ENCODE measurements at places on chromosomes 1 and 21. TPM values are rescaled to one million over a fixed set of nuclear protein-coding genes. Genes with fewer than 3 reads are reported as not detected.

EIF4G3 gene
- total RNA-seq = 18.4 TPM

MYCL gene
- 1.6 TPM for total RNA-seq

WNT2B gene
- 0.19 TPM for total RNA-seq

ZNF648 gene
- total RNA-seq = not detected

NBPF10 gene
- 1.4 TPM for total RNA-seq

LCE1C gene
- total RNA-seq = not detected

WNT3A gene
- total RNA-seq = 0.05 TPM

TNNT2 gene
- 0.67 TPM for total RNA-seq
